ENCODE measurements at places on chromosomes 4 and X.

GRCh38 chr4:92334716-92335350 lies 31.1 kb downstream of the GRID2 start:
- DNase-seq, result peak; percentile 34

- no peak for DNase-seq
Observed at GRCh38 chr4:85280963-85281362, 194.0 kb upstream of the ARHGAP24 start.

- DNase-seq, result no peak
Observed at GRCh38 chr4:110106931-110107296, 91.5 kb downstream of the ELOVL6 start.

GRCh38 chr4:75844151-75844662 lies 58.0 kb downstream of the PPEF2 start:
- no peak for DNase-seq

DNA sequence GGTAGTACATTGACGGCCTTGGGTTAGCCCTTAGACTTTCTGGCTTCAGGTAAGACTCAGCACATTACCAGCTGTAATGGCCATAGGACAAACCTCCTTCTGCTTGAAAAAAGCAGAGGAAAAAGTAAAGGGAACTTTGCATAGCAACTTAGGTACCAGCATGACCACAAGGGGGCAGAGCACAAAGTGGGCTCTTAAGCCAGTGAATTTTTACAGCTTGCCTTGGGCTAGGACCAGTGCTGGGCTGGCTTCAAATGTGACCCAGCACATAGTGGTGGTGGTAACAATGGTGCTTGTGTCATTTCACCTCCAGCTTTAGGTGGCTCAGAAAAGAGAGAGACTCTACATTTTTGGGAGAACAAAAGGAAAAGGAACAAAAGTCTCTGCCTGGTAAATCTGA lies 66.1 kb downstream of the KLHL4 start:
- DNase-seq, result no peak

DNA sequence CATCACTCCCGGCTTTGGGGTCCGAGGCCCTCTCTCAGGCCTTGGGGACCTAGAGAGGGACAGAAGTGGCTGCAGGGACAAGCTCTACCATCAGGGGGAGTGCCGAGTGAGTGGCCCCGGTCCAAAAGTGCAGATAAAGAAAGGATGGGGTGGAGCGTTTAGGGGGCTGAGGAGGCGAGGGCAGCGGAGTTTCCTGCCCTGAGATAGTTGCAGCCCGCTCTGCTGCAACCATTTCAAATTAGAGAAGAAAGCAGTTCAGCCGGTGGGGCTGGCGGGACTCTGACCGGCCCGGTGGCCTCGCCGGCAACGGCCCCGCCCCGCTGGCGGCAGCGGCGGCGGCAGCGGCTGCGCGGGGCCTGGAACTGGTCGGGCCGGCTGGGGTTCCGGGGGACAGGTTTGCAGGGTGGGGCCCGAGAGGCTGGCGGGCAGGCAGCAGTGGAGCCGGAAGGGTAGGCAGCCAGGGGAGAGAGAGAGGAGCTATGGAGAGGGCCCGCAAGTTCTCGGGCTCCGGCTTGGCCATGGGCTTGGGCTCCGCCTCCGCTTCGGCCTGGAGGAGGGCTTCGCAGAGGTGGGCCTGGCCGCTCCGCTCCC lies 7.6 kb downstream of the DLG3 start:
- DNase-seq, result peak; percentile 66

DNA sequence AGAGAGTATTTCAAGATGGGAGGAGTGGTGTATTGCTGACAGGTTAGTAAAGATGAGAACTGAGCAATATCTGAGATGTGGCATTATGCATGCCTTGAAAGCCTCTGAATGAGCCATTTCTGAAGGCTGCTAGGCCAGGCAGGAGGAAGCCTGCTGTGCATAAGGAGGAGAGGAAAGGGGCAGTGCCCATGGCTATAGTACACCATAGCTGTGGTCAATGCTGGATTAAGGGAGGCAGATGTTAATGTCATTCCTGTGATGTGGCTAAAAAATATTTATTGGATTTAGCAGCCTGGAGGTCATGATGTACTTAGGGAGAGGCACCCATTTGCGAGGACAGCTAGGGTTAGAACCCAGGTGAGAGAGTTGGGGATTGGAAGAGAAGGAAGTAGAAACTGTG lies 130.0 kb upstream of the LNX1 start:
- DNase-seq, result no peak

DNA sequence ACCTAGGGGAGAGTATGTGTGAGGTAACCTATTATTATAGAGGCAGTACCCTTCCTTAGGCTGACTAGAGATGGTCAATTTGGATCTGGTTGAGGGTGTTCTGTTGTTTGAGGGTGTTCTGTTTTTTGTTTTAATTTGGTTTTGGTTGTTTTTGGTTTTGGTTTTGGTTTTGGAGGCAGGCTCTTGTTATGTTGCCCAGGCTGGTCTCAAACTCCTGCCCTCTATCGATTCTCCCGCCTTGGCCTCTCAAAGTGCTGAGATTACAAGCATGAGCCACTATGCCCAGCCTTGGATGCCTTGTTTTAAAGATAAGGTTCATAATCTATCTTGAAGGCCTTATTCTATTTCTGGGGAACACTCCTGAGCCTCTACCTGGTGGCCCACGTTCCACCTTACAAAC lies 912 bp downstream of the CXorf65 start:
- no peak for DNase-seq

DNA sequence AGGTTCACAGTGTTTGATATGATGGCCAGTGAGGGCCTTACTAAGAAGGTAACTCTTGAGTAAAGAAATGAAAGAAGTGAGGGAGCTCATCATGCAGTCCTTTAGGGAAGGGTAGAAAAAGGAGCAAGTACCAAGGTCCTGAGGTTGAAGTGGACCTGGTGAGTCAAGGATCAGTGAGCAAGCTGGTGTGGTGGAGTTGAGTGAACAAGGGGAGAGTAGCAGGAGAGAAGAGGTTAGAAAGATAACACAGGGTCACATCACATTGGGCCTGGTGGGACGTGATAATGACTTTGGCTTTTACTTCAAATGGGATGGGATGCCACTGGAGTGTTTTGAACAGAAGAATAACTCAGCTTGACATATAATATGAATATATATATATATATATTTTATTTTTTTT lies 44.7 kb downstream of the OSTC start:
- no peak for DNase-seq

DNA sequence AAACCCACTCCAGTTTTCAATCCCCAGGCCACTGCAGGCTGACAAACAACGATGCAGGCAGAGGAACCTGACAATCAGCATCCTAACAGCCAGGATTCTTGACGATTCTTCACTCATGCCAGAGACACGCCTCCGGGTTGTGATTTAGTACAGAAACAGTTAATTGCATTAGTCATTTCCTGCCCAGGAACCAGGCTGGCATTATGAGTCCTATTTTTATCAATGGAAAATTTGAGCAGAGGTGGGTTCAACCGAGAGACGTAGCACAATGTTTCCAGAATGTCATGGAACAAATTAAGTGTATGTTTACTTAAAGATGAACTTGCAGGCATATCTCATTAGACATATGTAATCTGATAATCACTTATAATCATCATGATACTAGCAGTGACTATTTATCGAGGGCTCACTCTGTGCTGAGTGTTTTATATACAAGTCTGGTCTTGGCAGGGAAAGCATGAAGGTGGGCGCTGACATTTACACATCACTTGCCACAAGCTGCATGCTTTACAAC lies 159.7 kb downstream of the NSUN7 start:
- no peak for DNase-seq

DNA sequence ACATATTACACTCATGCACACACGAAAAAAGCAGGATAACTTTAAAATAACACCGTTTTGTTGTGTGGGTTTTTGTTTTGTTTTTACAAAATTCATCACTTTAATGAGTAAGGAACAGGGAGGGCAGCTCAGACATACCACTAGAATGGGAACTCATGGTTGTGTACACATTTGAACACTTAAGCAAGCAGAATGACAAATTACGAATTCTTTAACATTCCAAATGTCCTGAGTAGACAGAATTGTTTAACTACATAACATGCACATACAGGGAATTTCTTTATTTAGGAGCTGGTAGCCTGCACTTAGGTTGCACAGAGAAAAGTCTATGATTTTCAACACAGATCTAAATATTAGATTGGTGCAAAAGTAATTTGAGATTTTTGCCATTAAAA lies 96.4 kb downstream of the ATP8A1 start:
- DNase-seq, result no peak

GRCh38 chr4:127997534-127998388 lies 32.6 kb downstream of the ABHD18 start:
- DNase-seq, result no peak

GRCh38 chrX:17377091-17377717 lies 2.2 kb downstream of the NHS start:
- DNase-seq, result peak; percentile 34

- no peak for DNase-seq
Observed at GRCh38 chr4:78033861-78034260, 23.3 kb upstream of the FRAS1 start.

- DNase-seq, result no peak
Observed at GRCh38 chrX:82127228-82128123, 925.6 kb downstream of the SH3BGRL start.

DNA sequence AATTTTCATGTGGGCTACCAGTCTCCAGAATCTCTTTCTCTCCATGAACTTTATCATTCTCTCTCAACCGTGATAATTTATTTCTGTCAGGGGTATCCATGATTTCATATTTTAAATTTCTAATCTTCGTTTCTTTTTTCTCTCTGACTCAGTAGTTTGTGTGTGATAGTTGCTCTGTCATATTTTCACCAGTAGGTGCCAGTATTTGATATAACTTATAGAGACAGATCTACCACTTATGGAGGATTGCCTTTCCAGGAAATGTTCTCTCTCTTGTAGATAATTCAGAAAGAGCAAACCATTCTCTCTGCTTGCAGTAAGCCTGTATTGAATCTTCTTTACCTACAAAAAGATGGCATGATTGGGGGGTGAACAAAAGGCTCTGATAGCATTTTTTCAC lies 79.3 kb upstream of the DYNLT3 start:
- DNase-seq, result no peak

DNA sequence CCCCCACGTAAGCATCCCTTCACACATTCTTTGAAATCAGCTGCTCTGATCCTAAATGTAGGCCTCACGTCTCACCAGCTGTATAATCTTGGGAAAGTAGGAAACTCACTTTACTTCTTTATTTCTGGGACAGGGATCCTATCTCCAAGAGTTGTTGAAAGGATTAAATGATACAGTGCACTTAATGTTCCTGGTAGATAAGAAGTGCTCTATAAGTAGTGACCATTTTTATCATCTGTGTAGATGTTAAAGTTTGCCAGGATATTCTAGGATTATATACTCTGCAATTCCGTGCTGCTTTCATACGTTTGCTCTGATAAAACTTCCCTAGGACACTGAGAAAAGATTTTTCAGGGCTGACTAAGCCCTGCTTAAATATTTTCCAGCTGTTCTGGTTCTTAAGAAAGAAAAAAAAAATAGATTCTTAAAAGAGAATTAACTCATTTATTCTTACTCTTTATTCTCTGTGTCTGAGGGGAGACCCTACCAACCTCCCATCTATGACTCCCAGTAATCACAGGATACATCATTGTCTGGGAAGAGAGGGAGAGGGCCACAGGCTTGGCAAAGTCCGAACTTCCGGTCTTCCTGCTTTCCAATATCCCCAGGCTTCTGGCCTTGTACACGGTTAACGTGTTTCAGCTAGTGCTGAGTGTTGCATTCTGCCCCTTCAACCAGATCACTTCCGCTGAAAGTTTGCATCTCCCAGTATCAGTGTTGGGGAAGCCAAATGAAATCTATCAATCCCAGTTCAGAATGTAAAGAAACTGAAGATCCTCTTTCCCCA lies 269.2 kb downstream of the TRIML1 start:
- no peak for DNase-seq

GRCh38 chrX:24464498-24464835 lies 619 bp upstream of the PDK3 start:
- DNase-seq, result no peak

DNA sequence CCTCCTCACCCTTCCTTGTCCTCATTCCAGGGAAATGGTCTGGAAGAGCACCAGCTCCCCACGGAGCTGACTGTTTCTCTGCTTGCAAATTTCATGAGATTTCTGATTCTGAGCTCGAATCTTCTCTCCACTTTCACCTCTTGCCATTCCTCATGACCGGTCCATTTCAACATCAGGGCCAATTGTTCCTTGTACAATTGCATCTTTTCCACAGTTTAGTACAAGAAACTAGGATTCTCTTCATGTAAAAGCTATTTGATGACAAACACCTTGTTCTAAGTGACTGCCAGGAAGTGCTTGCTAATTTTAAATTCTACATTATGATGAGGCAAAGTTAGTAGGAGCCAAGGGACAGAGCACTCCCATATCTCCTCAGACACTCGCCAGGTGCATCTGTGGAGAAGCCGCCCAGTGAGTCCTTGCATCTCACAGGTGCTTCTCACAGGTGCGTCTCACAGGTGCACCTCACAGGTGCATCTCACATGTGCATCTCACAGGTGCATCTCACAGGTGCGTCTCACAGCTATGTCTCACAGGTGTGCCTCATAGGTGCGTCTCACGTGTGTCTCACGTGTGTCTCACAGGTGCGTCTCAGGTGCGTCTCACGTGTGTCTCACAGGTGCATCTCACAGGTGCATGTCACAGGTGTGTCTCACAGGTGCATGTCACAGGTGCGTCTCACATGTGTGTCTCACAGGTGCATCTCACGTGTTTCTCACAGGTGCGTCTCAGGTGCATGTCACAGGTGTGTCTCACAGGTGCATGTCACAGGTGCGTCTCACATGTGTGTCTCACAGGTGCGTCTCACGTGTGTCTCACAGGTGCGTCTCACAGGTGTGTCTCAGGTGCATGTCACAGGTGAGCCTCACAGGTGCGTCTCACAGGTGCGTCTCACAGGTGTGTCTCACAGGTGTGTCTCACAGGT lies 3.0 kb upstream of the PDE6B start:
- DNase-seq, result no peak

DNA sequence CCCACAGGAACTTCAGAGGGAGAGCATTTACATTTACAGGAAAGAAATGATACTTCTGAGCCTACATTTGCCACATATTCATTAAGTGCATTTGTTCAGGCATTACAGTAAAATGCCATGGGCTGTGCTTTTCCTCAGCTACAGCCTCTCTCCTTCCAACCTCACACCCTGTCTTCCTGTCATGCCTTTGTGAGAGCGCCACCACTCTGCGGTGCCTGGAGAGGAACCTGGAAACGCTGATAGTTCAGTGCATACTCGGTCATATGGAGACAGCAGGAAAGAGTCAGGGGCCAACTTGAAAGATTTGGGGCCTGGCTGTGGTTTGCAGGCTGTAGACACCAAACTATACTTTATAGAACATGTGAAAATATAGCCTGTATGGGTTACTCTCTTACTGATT lies 40.5 kb downstream of the NFKB1 start:
- DNase-seq, result no peak

GRCh38 chr4:95572304-95572991 lies 23.7 kb upstream of the UNC5C start:
- DNase-seq, result peak; percentile 33

DNA sequence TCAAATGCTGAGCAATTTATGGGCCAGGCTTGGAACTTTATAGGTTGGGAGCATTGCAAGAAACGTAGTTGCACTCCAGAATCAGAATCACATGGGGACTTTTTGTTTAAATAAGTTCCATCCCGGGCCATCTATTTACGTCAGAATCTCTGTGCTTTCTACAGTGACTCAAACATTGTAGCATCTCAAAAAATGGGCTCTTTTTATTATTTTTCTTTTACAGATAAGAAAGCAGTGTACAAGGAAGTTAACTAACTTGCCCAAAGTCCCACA lies 10.2 kb downstream of the CC2D2A start:
- DNase-seq, result no peak

All from right hindlimb (tissue), 1 donor.